ENCODE measurements at places on chromosomes 6 and 20.

DNA sequence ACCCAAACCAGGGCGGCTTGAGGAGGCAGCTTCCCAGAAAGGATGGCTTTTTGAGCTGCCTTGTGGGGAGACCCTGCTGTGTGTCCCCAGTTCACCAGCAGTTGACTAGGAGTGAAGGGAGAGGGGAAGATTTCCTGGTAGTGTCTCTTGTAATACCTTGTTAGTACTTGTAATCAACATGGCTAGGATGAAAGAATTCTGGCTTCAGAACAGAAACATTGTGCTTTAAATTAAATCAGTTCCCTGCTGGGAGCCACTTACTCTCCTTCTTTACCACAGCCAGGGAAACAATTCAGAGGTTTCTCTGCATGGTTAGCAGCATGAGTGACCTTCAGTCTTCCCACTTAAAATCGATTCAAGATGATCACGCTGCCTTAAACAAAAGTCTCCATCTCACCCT is 525.4 kb upstream of the ID4 start:
- DNase-seq = no peak

DNA sequence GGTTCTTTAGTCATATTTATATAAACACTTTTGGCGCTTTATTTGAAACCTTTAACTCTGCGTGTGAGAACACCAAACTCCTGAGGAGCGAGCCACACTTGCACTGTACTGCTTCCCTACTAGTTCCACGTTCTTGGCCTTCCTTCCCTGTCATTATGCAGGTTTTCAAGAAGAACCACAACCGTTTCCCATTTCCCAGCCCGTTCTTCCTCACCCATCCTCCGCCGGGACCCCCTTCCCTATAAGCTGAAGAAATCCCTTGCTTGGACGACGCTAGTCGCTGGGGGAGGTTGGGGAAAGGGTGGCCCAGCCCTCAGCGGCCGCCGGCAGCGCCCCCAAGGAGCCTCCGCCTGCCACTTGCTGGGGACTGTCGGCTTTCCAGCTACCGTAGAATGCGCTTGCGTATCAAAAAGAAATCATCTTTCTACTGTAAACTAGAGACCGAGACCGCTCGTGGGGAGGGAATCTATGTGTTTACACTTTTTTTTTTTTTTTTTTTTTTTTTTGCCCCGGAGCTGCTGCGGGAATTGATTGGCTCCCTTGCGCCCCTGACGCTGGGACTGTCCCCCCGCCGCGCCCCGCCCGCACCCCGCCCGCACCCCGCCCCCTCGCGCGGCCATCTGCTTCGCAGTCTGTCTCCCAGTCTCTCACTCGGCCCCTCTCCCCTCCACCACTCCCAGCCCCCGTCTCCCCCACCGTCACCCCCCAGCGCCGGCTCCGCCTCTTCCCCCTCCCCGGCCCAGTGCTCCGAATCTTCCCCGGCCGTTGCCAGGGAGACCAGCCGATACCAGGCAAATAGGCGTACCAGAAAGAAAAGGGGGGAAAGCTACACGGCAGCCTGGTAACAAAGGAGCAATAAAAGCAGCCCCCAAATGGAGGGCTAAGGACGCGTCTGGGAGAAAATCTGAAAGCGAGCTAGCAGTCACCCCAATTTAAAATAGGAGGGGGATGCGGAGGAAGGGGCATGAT is 2.3 kb upstream of the MARCKS start:
- peak; percentile 87 for DNase-seq

DNA sequence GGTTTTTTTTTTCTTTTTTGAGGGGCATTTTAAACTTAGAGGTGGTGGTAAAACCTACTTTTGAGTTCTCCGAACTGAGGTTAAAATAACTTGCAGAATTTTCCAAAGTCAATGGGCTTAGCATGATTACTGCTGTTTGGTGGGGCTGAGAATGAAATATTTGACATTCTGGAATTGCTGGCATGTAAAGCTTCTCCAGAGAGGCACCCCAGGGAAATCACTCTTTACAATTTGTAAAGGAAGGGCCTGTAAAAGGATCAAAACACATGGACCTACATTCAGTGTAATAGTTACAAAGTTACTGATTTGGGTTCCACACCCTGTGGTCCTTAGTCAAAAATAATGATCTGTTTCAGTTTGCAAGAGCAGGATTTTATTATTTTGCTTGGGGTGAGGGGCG is 5.5 kb downstream of the FAM217B start:
- DNase-seq = no peak

DNA sequence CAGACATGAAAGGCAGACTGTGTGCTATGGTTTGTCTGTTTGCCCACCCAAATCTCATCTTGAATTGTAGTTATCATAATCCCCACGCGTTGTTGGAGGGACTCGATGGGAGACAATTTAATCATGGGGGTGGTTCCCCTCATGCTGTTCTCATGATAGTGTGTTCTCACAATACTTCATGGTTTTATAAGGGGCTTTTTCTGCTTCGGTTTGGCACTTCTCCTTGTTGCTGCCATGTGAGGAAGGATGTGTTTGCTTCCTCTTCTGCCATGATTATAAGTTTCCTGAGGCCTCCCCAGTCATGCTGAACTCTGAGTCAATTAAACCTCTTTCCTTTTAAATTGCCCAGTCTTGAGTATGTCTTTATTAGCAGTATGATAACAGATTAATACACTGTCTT is 47.2 kb upstream of the MICB start:
- DNase-seq = no peak

DNA sequence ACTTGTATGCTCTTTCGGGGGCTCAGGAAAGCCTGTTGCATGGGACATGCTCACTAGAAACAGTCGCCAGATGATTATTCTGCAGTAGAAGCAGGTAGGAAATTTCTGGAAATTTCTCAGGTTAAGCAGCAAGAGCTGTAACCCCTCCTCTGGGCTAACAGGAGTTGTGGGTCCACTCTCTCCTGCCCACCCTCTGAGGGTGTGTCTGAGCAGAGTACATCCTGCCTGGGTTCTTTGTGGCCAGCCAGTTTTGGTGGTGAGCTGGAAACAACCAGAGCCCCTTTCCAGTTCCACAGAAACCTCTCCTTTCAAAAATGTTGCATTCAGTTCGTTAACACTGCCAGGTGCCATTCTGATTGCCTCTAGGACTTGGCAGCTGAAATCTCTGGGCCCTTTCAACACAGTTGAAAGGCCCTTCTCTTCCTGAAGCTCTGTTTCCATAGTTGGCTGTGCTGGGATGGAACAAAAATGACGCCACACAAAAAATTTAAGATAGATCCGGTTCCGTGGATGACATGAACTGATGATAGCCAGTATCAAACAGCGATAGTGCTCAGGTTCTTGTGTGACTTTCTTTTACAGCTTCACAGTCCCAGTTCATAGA is 38.5 kb downstream of the PLCG1 start:
- no peak for DNase-seq

DNA sequence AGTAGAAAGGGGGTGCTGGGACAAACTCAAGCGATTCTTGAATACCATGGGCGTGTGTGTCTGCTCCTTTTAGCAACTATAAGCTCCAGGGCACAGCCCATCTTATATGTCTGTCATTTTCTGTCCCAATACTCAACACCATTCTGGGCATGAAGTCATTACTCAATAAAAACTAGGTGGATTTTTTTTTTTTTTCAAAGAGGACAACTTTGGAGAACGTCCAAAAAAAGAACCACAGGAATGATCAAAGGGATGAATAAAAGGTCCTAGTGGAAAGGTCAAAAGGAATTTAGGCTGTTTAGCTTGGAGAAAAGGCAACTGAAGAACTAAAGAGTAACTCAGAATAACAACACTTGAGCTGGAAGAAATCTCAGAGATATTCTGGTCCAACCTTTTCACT is 24.4 kb downstream of the UQCC1 start:
- DNase-seq = no peak

GRCh38 chr6:155517294-155517693 is 61.7 kb upstream of the NOX3 start:
- DNase-seq = no peak

DNA sequence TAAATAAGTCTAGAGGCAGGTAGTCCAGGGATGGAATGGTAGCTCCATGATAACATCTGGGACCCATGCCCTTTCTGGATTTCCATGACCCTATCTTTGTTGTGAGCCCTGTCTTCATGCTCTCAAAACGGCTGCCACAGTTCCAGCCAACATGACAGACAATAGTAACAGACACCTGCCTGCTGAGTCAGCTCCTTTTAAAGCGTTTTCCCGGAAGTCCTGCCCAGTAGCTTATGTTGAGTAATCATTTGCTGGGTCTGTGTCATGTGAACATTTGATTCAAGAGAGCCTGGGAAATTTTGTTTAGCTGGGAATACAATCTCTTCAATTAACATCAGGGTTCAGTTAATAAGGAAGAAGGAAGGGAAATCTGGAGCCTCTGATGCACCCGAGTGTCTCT is 262.2 kb upstream of the SULF2 start:
- DNase-seq = no peak

GRCh38 chr6:24982231-24982630 is 46.5 kb upstream of the RIPOR2 start:
- DNase-seq = no peak

DNA sequence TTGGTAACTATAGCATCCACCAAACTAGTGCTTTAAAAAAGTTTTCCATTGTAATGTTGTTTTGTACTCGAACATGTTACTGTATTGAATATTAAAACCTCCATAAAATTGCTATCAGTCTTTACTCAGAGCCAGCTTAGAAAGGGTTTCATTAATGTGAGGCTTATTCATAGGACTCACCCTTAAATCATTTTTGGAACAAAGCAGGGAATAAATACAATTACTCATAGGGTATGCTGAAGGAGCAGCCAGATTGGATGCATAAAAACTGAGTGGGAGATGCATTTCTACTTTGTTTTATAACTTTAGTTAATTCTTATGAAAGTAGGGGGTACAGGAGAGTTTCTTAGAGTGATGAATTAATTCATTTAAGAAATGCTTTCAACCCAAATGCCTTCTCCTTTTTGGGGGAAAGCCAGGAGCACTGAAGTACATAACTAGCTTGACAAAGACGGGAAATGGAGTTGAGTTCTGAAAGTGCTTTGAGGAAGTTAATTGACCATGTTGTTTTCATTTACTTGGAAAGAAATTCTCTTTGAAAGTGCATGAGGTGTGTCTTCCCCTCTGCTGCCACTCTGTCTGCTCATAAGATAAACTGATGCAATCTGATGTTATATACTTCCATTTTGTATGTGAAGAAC is 90.3 kb downstream of the RNF144B start:
- DNase-seq = no peak
